ENCODE measurements at places on chromosomes 1 and 21. TPM values are rescaled to one million over a fixed set of nuclear protein-coding genes. Genes with fewer than 3 reads are reported as not detected.

DNA sequence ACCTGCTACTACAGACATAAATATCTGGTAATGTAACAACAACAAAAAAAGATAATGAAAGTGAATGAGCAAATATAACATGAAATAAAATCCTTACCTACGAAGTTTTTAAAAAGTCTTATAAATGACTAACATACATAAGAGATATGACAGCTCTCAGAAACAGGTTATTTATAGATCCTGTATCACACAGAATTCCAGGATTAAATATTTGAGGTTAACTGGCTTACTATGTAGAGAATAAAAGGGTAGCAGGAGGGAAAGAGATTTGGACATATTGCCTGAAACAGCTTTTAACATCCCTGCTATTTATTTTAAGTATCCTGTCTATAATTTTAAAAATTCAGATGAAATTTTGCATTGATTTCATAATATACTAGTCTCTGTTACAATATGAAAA lies 16.3 kb downstream of the MYSM1 start:
- no peak for DNase-seq

Gene OR2L5
- total RNA-seq: not detected

Gene SYCP1
- total RNA-seq: not detected

Gene TP73
- 3.7 TPM for total RNA-seq

- no peak for DNase-seq
Observed at GRCh38 chr1:177464686-177465085, 293.9 kb downstream of the BRINP2 start.

GRCh38 chr1:95023399-95024043 lies 49.2 kb downstream of the ALG14 start:
- DNase-seq: no peak

- DNase-seq: no peak
Observed at GRCh38 chr1:98389809-98390208, 271.7 kb upstream of the SNX7 start.

GRCh38 chr1:12567288-12567819 lies 50.7 kb downstream of the DHRS3 start:
- DNase-seq: no peak

GRCh38 chr1:178723546-178723945 lies 1.5 kb upstream of the RALGPS2 start:
- DNase-seq: no peak

DNA sequence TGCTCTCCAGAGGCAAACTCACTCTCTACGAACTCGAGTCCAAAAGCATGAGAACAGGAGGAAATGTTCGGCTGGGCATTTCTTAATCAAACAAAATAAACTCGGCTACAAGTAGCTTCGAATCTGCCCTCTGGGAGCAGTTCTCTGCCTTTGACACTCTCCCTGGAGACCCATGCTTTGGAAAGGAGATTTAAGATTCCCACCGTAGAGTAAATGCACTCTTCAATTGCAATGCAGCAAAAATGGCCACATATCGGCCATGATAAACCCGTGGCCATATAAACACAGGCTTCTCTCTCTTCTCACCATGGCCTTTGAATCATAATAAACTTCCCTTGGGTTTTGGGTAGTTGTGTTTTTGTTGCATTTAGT lies 215.4 kb downstream of the TOMM20 start:
- DNase-seq: no peak

- DNase-seq: no peak
Observed at GRCh38 chr1:110667776-110668175, 7.0 kb downstream of the KCNA3 start.

GRCh38 chr1:169565335-169566271 lies 20.7 kb downstream of the F5 start:
- DNase-seq: no peak

Gene LRRC71
- total RNA-seq: not detected

GRCh38 chr1:3671371-3672180 lies 19.3 kb downstream of the TP73 start:
- DNase-seq: no peak

GRCh38 chr21:17688912-17689874 lies 76.5 kb upstream of the BTG3 start:
- DNase-seq: peak; percentile 82

DNA sequence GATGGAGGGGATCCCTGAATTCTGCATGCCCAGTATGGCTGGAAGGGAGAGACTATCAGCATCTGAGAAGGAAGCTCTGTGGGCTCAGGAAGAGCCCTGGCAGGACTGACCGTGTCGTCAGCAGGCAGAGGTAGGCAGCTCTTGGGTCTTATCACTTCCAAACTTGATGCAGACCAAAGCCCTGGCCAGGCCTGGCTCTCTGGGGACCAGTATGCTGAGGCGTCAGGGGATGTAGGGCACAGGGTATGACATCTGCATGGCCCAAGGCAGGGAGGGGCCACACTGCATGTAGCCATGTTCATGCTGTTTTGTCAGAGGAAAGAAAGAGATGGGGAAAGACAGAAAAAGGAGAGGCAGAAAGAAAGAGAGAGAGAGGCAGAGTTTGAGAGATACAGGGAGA lies 6.3 kb downstream of the FGR start:
- DNase-seq: no peak

GRCh38 chr1:117586747-117587498 lies 18.9 kb upstream of the TENT5C start:
- no peak for DNase-seq

GRCh38 chr1:221435504-221435904 lies 306.4 kb downstream of the DUSP10 start:
- no peak for DNase-seq

DNA sequence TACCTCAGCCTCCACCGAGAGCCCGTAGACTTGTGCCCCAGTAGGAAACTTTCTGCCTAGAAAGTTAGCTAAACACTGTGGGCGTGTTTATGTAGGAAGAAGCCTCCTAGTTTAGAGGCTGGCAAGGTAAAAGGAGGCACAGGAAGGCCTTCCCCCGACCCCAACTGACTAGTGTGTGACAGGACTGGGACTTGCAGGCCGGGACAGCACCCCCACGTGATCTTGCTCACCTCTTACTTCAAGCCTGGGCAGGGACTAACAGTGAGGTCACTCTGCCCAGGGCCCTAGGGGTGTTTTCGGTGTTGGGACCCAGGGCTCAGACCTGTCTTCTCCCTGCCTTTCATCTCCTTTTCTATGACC lies 392 bp upstream of the TAGLN2 start:
- DNase-seq: no peak

Gene PLA2G2A
- 165 TPM for total RNA-seq

DNA sequence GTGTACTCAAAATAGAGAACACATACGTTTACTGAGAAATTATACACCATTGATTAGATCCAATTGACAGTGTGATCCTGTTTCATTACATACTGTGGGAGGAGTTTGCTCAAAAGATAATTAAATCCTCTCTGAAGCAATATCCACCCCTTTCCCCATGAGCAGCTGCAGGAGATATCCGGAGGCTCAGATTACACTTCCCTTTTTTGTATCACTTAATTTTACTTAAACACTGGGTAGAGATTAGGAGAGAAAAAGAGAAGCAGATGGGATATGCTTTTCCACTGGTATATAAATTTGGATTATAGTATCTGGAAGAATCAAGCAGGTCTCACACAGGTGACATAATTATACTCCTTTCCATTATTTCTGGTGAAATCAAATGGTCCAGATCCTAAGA lies 333.3 kb upstream of the ZRANB2 start:
- DNase-seq: no peak

Gene CHAF1B
- total RNA-seq: 2.4 TPM

DNA sequence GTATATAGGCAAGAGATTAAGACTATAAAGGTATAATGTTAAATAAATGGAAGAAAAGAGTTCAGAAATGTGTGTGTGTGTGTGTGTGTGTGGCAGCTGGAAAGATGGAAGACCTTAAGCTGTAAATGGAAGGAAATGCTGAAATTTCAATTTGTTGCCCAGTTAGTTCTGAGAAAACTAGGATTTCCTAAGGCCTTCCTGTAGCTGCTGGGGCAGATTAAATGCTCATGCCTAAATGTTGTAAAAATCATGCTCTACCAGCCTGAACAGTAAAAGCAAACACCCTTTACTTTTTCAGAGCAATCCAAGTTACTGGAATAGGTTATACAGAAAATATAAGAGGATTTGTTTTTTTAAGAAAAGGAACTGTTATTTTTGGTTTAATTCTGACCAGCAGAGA lies 8.3 kb downstream of the ADCY10 start:
- no peak for DNase-seq

Gene PRPF38A
- 50.8 TPM for total RNA-seq

Gene B3GALT2
- 2.3 TPM for total RNA-seq

Gene S100A1
- not detected for total RNA-seq

DNA sequence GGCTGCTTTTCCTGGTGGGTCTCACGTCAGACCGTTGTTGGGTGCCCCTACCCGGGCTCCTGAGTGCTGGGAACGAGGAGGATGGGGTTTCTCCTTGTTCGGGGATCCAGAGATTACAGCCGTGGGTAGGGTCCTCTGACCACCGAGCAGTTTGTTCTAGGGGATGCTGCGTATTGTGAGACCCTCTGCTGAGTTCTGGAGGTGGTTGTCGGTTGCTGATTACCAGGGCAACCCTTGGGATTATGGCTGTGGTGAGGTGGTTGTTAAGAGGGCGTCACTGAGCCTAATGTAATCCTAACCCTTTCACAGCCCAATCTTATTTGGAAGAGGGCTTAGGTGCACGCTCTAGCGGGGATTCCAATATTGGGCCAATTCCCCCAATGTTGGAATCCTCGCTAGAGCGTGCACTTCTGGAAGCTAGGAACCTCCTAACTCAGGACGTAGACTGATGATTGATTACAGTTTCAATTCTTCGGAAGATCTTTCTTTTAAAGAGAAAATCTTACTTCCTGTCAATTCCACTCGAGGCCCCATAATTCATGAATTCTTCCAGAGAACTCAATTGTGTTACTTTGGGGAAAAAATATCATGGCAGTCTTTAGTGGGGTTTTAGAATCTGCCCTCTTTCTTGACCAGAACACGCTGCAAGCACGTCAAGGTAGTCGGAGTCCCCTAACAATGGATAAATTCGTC lies 483 bp downstream of the TCEANC2 start:
- DNase-seq: no peak

GRCh38 chr1:28845786-28846543 lies 34.0 kb downstream of the OPRD1 start:
- DNase-seq: no peak

GRCh38 chr1:91952187-91952586 lies 3.0 kb downstream of the BRDT start:
- no peak for DNase-seq

DNA sequence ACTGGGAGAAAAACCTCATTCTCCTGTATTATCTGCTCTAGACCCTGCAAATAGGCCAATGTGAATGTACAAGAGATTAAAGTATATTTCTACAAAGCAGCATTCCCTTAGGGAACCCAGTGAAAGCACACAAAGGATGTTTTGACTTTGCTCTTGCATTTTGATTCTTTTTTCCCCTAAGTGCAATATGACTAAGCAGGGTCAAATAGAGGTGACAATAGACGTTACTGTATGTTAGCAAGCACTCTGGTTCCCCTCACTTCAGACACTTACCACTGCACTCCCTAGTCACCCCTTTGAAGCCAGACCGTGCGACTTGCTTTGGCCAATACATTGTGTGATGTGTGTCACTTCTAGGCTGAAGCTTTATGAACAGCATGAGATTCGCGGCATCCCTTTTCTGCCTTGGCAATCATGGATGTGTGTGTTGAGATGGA lies 209.7 kb downstream of the RHOU start:
- DNase-seq: no peak

GRCh38 chr1:151313501-151313900 lies 13.7 kb downstream of the PI4KB start:
- no peak for DNase-seq

DNA sequence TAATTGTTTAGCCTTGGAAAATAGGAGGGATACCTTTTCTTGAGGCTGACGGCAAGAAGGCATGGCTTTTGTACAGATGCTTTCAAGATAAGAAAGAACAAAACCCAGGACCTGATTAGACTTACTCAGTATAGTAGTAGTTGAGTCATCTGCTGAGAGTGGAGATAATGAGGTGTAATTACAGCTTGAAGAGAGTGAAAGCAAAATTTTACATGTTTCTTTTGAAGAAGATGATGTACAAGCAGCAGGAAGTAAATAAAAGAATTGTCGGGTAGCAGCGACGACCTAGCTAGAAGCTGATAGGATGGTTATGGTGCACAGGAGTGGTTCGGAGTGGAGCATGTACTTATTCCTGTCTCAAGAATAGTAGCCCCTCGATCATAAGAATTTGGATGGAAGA lies 6.6 kb downstream of the ANGPTL1 start:
- no peak for DNase-seq

DNA sequence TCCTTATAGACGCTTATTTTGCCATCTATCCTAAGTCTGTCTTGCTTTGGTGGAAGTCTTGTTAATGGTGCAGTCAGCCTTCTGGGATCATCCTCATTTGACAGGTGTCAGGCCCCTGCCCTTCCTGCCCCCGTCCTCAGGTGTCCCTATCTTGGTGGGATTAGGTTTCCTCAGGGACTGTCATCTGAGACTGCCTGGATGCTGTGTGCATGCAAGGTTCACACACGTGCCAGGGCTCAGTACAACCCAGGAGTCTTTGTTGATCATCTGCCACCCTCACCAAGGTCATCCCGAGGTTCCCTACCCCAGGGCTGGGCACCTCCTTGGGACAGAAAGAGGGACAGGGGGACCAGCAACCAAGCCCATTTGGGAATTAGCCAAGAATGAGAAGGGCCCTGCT lies 18.0 kb downstream of the PADI2 start:
- DNase-seq: no peak

DNA sequence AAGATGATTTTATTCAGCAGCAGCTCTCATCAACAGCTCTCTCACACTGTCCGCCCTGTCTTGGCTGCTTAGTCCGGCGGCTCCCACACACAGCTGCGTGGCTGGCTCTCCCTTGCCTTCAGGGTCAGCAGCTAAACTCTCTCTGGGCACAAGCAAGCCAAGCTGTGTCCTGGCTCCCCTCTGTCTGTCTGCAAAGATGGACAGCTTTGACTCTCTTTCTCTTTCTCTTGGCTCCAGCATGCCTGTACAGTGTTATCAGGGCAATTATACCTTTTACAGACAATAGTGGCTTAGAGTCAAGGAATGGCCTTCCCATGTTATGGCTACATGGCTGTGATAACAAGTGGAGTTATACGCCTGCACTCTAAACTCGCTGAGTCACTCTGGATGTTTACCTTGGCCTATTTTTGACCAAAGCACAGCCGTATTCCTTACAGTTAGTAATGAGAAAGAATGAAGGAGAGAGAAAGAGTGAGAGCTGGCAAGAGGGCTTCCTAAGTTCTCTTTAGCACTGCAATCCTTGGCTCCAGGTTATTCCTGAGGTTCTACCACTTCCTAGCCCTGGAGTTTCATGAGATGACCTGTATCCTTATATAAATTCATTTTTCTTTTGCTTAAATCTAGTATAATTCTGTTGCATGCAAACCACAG lies 59.9 kb upstream of the ZSWIM5 start:
- no peak for DNase-seq

All from ureter (tissue), 1 donor.